Natural killer cell (primary cell): ENCODE measurements at places on chromosomes 7 and 10.

- DNase-seq: no peak
Observed at GRCh38 chr10:103737735-103738367, 117.5 kb downstream of the SH3PXD2A start.

- DNase-seq: no peak
Observed at GRCh38 chr10:25758041-25758457, 176.0 kb upstream of the MYO3A start.

GRCh38 chr7:17500736-17501135 lies 202.3 kb downstream of the AHR start:
- DNase-seq: no peak

DNA sequence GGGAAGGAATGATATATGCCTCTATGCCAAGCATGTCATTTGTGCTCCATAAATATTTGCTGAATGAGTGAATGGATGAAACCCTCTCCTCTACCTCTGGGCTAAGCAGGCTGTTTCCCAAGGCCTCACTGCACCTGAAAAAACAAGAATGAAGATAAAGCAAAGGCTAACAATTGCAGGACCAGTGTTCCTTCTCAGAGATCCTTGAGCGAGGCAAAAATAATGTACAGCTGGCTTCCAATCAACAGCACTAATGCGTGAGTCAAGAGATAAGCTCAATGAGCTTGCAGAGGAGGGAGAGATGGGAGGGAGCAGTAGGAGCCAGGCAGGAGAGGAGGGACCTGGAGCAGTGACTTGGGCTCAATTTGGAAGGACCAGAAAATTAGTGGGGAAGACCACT lies 144.5 kb upstream of the NFE2L3 start:
- DNase-seq: no peak

DNA sequence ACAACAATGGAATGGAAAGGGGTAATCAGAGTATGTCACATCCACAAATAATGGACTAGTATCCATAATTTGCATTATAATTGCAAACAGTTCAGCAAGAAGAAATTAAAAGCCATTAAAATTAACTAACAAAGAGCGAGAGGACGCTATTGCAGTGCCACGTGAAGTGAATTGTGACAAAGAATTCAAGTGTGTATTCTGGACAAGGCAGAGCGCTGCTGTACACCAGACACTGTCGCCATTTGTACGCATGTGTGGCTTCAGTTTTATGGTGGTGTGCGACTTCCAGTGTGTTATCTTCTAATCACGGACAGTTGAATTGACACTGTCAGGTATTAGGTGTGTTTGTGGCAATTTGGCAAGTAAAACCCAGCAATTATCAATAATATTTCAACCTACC lies 11.3 kb downstream of the CYP3A5 start:
- DNase-seq: no peak

DNA sequence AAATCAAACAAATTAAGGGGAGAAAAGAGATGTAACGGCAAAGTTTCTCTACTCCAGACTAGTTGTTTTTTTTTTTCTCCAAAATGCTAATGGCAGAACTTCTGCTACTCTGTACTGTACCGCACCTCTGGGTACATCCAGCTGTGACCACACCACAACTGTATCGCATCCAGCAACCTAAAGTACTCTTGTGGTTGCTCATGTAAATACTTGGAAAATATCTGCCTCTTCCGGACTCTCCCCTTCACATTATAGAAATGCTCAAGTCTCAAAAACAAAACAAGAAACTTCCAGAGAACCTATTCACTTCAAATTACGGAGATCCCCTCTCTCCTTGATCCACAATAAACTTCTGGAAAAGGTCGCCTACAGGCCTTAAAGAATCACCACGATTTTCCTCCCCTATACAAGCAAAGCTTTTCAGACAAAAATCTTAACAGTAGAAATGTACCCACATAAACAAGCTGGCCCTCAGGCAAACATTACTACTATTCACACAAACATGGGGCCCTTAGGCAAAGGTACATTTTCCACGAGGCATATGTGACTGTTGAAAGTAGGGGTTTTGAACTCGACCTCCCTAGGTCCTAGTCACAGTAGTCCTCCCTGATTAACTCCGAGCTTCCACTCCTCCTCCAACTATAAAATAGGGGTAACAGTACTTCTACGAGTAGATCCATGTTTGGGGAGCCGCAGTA lies 222.9 kb upstream of the MKLN1 start:
- peak; percentile 39 for DNase-seq

DNA sequence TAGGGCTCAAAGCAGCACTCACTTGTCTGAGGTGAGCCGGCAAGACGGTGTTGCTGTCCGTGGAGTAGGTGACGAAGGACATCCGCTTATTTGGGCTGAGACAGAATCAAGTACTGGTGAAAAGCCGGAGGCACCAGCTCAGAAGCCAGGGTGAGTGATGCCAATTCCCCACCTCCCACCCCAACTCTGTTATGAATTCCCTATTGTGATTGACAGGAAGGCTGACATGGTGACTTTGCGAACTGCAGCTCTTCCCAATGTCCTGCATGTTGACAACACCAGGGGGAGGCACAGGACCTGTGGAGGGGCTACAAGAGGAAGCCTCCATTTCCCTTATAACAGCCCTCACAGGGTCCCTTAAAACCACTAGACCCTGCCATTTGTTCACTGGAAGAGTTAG lies 52.3 kb upstream of the MSMB start:
- DNase-seq: no peak

DNA sequence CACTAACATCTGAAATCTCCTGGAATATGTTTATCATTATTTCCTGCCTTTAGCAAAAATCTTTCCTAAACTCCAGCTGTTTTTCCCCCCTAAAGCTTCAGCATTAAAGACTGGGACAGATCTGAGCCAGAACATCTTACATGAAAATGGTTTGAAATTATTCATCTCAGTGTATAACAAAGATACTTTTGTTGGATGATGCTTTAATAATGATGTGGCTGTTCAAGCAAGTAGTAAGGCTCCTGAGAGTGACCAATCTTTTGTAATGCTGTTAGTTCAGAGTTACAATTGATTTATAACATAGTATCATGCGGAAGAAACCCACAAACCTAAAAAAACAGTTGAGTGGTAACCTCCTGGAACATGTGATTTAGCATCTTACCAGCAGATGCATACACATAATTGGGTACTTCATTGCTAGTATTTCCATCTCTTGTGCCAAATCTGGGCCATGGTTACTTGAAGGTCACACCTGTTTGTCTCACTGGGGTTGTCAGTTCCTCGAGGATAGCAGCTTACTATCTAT lies 1.5 kb downstream of the BZW2 start:
- DNase-seq: no peak

DNA sequence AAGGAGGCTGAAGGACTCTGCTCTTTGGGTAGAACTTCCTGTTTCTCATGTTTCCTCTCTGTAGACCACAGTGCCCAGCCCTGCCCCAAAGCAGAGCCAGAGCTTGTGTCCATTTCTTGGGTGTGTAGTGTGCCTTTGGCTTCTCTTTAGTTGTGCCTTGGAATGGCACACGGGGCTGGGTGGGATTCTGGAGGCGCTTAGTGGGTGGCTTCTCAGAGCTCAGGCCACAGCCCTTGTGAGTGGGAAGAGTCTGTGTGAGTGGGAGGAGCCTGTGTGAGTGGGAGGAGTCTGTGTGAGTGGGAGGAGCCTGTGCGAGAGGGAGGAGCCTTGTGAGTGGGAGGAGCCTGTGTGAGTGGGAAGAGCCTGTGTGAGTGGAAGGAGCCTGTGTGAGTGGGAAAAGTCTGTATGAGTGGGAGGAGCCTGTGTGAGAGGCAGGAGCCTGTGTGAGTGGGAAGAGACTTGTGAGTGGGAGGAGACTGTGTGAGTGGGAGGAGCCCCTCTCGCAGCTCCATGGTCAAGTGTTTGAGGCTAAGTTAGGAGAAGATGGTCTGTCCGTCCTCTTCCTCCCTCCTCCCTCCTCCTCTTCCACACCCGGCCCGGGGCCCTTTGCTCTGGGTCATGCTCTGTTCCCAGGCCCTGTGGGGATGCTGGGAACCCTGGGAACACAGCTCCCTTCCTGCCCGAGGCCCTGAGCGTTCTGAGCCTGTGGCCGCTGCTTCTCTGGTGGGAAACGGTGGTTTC lies 153.0 kb downstream of the GRK5 start:
- peak; percentile 45 for DNase-seq

- DNase-seq: no peak
Observed at GRCh38 chr7:90642978-90643377, 46.9 kb downstream of the CDK14 start.

- DNase-seq: no peak
Observed at GRCh38 chr10:132266594-132267161, 41.1 kb downstream of the STK32C start.

GRCh38 chr7:33050535-33051318 lies 11.8 kb downstream of the NT5C3A start:
- DNase-seq: peak; percentile 77

DNA sequence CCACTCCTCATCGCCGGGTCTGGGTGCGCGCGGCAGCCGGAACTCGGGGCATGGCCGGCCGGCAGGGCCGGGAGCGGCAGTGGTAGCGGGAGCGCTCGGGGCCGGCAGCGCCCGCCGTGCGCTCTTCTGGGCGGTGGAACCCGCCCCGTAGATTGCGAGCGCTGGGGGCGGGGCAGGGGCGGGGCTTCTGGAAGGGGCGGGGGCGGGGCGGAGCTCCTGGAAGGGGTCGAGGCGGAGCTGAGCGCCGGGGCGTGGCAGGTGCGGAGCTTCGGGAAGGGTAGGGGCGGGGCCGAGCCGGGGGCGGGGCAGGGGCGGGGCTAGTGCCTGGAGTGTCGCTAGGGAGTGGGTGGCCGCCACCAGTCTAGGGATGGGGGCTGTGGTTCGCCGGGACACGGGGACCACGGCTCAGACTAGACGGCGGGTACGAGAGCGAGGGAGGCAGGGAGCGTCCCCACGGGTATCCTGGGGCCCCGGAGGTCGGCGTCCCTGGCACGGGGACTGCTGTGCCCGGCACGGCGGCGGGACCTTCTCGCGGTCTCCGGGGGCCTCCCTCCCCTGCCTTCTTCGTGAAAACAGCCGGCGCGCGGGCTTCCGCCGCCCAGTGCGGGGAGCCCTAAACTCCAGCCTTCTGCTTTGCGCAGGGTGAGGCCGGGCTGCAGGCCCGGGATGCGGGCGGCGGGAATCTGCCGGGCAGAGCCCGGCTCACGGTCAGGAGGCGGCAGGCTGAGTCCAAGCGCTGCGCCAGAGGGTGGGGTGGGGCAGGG lies at the start of gene STK32C:
Gene STK32C (minus strand): TSS at position 128 of the 764 bp plus-strand sequence. CDS start 117 bp downstream, at position 11.
- DNase-seq: peak; percentile 76

DNA sequence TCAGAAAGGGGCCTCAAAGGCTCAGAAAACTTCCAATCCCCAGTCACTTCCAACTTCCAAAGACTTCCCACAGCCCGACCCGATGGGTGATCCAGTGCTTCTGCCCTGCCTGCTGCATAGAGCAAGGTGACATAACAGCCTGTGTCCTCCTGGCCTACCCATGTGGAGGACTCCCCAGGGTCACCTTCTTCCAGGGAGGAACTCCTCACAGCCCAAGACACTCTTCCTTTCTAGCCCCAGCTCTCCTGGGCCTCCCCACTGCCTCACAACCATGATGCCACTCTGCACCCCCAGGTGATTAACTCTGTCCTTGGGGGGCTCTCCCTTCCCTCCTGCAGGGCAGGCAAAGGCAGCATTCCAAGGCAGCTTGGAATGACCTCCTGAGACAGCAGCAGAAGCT lies 158.4 kb upstream of the PDE1C start:
- DNase-seq: no peak

DNA sequence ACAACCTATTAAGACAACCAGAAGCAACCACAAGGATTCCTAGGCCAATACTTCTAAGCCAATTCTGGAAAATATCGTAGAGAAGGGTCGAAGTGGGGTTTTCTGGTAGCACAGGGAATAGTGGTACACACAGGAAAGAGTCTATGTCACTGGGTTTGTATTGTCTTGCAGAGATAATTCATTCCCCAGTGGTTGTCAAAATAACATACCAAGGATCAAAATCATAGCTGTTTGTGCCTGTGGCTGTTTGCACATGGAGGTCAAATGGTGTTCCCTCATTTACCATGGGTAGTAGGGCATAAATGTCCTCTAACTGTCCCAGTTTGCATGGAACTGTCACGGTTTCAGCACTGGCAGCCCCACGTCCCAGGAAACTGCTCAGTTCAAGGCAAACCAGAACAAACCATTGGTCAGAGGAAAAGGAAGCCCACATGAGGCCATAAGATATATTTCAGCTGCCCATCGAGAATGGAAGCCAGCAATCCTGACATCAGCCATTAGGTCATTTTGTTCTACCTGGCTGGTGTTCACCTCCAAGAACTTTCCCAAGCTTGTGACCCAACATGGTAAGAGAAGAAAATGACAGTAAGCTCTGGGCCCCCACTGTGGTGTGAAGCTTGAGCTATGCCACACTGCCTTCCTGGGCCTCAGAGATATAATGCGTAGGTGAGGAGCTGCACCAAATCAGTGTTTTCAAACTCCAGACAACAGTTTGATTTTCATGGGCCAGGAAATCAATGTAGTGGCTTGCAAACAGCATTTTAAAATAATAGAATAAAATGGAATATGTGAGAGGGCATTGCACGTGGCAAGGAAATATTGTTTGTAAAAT lies 53.9 kb upstream of the NFE2L3 start:
- peak; percentile 17 for DNase-seq

DNA sequence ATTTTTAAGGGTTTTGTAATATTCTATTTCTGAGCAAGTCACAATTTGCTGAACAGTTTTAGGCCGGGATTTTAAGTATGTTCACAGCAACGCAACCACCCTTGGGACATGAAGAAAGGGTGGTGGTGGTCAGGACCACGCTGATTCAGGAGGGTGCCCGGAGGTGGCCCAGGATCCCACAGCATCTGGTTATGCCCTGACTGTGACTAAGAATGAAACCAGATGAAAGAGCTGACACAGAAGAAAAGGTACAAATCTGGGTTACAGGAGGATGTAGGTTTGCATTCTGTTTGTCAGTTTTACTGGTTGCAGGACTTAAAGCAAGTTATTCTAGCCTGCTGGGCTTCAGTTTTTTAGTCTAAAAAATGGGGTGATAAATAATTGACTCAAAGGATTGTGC lies 279.7 kb downstream of the CCSER2 start:
- no peak for DNase-seq

DNA sequence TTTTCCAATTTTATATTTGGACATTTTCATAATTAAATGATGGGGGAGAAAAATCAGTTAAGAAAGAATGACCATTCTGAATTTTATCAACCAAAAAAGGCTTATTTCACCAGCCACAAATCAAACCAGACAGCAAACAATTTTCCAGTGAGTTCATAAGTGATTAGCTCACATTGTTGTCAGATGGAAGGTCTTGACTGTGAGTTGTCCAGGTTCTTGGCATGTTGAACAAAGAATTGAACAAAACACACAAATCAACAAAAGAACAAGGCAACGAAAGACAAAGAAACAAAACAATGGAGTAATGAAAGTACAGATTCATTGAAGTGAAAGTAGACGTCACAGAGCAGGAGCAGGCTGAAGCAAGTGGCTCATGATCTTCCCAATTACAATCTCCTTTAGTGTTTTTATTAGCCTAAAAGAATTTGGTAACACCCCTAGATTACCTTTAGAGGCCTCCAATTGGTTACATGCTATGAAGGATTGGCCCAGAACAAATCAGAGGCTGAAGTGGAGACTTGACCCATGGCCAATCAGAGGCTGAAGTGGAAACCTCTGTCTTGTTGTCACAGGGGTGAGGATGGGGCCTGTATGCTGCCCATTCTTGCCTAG lies 248.7 kb downstream of the NEBL start:
- DNase-seq: no peak

- no peak for DNase-seq
Observed at GRCh38 chr7:151808400-151809145, 68.3 kb downstream of the PRKAG2 start.

GRCh38 chr10:73163096-73163495 lies 4.7 kb downstream of the ECD start:
- DNase-seq: no peak
